Activated naive CD8-positive, alpha-beta T cell treated with anti-CD3 and anti-CD28 coated beads, Interleukin-2, amount 10 ng/mL, durations not matched to agents 7 days and 5 days (primary cell): ENCODE measurements at places on chromosomes 2 and 18. TPM values are rescaled to one million over a fixed set of nuclear protein-coding genes. Genes with fewer than 3 reads are reported as not detected.

RAB27B gene
- total RNA-seq = 1.4 TPM

KIF5C gene
- total RNA-seq = 14.2 TPM

SRD5A2 gene
- total RNA-seq = not detected

TRABD2A gene
- total RNA-seq = 85.5 TPM

AGXT gene
- total RNA-seq = not detected

RGPD3 gene
- 0.14 TPM for total RNA-seq

- DNase-seq = no peak
These were observed 1033.2 kb upstream of the NXPH2 start for GRCh38 chr2:139813340-139813739.

DNA sequence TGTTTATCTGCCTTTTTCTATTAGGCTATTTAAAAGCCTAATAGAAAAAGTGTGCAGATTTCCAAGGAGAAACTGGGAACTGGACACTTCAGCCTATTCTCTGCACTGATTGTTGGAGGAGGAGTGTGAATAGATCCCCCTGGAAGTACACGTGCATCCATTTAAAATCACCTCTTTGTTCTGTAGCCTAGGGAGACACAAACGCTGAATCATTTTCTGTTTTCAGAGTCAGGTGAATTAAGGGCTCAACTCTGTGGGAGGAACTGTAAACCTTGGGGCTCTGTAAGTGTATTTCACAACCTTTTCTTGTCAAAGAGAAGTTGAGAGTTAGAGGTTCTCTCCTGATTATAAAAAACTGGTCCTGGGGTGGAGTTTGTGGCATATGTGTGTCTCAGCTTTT, 159.7 kb downstream of the SPAG16 start:
- DNase-seq = no peak

- no peak for DNase-seq
These were observed 16.7 kb upstream of the DSG1 start for GRCh38 chr18:31301201-31301655.

- no peak for DNase-seq
These were observed 41.7 kb downstream of the PTPRM start for GRCh38 chr18:7608781-7609201.

DNA sequence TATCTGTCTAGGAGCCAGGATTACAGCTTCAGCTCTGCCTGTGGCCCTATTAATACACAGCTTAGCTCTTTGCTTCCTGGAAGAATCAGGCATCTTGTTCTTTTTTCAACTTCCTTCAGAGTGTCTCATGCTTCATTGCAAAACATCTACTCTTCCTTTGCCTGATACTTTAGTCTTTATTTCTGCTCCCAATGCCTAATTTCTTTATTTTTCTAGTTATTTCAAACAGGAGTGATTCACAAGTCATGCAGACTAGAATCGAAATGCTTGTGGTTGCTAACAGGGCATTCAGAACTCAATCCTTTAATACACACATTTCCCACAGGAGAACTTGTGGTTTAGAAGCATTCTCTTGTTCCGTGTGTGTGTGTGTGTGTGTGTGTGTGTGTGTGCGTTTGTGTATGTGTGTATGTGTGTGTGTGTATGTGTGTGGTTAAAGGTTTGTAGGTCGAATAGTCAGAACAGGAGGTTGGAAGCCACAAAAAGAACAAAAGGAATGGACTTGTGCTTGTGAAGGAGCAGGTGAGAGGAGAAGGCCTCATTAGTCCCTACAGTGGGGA, 28.3 kb upstream of the INSIG2 start:
- DNase-seq = no peak

- no peak for DNase-seq
These were observed 416.2 kb upstream of the LYPD1 start for GRCh38 chr2:133086176-133086575.

DNA sequence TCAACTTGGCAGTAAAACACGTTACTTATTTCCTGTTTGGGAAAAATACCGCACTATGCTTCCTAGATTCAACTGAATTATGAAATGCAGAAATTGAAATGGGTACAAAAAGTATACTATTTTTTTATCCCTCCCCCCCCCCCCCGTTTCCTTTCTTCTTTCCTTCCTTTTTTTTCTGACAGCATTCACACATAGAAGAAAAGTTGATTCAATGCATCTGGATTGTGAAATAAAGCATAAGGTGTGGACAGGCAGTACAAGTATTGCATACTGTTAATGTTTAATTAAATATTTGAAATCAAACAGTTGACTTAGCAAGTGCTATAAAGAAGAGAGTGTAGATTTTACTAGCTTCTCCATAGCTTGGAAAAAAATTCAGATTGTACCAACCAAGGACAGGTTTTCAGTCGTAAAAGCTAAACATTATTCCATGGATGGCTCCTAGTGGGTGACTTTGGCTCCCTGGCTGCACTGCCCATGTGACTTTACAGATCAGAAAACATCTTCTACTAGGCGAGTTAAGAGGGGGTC, 21.6 kb upstream of the AGFG1 start:
- DNase-seq = no peak

DNA sequence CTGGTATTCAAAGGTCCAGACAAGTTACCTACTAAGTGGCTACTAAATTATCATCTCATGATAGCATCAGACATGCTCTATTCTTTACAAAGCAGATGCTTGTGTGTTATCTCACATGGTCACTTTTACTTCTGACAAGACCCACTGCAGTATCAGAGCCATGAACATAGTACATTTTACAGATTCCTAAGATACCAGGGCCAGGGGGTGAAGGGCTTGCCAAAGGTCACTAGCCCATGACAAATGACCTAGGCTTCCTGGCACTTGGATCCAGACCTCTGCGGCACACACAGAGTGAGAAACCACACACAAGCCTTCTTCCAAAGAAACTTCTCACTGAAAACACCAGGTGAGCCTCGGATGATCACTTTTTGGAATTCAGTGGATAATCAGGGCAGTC, 446.8 kb downstream of the EIPR1 start:
- DNase-seq = no peak

GRCh38 chr2:24724111-24724775, 68.9 kb downstream of the PTRHD1 start:
- DNase-seq = no peak

DNA sequence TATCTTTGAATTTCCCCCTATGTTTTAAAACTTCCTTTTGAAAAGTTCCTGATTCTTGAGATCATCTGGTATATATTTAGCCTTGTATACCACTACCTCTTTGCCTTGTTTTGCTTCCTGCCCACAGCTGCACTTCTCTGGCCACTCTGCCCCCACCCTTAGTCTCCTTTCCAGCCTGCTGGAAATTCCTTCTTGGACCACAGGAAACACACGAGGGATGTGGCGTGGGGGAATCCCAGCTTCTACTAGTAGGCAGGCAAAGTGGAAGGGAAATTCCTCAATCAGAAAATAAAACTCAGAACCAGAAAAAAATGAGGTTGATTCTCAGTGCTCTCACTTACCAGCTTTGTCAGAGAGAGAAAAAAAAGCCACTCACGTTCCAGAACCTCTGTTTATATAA, 13.4 kb downstream of the IL18RAP start:
- DNase-seq = no peak

DNA sequence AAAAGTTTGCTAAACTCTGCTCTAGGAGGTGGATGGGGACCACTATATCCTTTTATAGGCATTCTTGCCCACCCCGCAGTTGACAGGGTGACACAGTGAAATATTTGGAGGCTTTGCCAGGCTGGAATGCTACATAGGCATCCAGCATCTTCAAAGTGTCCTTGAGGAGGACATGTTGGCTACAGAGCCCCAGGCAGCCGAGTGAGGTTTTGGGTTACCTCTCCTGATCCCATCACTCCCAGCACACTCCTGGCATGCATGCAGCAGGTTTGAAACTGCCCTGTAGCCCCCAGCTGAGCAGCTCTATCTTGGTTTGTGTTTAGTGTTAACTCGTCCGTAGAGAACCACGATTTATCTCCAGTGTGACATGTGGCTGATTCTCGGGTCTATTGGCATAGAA, 7.3 kb downstream of the FOSL2 start:
- DNase-seq = no peak

GRCh38 chr2:120917886-120918285, 182.2 kb downstream of the GLI2 start:
- no peak for DNase-seq

GRCh38 chr2:200774920-200775319, 36.8 kb upstream of the BZW1 start:
- DNase-seq = no peak
